GM13976 (cell line): ENCODE measurements at places on chromosomes 3 and 15.

DNA sequence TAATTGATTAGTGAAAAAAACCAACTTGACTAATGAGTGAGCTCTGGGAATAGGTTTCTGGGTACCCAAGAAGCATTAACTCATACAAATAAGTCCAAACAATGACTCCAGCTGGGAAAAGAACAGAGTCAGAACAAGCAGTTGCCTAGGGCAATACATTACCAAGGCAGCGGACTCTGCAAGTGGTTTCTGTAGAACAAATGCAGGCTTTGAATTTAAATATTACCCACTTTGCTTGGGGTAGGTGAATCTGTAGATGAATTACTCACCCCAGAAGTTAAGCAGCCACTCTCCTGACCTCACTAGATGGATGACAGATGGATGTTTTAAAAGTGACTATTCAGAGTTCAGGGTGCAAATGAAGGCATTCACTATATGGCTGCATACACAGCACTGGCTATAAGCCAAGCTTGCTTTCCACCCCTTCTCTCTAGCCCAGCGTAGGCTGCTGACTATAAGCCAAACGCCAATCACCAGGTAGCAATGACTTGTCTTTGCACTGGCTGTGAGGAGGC is 73.1 kb upstream of the BHLHE40 start:
- DNase-seq = no peak

- DNase-seq = no peak
These were observed 81.5 kb downstream of the TJP1 start for GRCh38 chr15:29740692-29741311.

DNA sequence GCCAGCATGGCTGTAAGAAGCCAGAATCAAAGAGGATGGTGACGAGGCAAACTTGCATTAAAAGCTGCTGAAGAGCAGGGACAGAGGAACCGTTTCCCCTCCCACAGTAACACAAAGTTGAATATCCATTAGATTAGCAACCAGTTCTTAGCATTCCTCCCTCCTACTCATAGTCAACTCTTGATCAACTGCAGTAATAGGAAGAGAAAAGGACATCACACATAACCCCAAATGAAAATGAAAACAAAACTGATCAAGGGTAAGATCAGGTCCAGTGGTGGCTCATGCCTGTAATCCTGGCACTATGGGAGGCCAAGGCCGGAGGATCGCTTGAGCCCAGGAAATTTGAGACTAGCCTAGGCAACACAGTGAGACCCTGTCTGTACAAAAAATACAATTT is 165.2 kb downstream of the GREM1 start:
- DNase-seq = no peak

DNA sequence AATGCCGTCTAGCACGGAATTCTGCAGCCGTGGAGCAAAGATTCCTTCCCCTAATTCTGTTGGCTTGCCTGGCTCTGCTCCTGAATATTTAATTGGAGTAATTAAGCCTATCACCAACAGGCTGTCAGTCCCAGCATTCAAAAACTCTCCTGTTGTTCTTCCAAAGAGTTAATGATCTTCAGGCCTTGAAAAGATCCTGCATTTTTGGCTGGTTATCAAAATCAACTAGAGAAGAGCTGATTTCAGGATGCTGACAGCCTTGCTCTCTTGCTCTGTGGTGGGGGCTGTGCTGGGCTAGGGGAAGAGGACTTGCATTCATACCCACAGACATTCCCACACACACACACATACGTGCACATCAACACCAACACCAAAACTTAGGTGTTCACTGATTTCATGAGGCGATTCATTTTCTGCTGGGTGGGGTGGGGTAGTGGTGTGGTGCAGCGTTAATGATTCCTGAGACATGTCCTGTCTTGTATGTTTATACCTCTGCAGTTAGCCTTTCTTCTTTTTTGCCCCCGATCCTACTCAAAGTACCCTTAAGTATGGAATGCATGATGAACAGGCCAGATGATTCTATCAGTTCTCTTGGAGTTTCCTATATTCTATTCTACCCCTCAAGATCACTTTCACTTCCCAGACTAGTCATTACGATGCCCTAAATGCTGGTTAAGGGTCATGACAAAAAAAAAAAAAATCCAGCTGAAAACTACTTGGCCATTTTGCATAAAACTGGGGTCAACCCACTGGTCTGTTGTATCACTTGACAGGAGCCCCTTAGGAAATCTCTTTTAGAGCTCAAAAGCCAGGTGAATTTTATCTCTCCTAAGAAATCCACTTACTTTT is 42.3 kb downstream of the CPN2 start:
- no peak for DNase-seq

DNA sequence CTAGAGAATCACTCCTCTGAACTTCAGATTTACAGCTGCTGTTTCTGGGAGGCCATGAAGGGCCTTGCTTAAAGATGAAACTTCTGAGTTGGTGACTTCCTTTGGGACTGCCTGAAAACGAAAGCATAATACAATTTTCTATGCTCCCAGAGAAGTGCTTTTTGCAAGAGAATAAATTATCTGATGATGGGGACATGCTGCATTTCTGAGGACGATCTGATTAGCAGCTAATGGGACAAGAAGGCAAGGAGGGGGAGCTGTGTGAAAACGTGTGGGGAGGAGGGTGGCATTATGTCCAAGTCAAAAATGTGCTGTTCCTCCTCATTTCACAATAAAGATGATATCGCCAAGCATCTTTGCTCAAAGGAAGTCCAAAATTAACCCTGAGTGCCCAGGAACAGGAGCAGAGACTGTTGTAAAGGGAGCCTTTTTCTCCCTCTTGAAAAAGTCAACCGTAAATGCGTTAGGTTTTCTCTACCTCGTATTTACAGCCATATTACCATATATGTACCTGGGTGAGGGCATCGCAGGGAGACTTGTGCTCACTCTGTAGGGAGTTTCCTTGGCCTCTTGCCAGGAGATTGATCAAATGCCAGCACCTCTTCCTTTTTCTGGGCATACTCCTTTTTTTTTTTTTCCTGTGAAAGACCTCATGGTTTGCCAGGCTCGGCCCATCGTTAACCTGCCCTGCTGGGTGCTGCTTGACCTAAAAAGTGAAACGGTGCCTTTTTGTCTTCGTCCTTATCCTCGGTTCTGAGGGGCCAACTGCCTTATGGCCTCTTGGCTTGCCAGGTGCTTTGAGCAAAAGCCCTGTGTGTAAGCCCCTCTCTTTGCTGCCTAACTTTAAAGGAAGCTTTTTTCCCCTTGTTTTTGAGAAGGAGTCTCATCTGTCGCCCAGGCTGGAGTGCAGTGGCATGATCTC is 11.5 kb downstream of the ITPR1 start:
- DNase-seq = no peak

- DNase-seq = no peak
These were observed 449.0 kb downstream of the NAALADL2 start for GRCh38 chr3:175308097-175308496.

DNA sequence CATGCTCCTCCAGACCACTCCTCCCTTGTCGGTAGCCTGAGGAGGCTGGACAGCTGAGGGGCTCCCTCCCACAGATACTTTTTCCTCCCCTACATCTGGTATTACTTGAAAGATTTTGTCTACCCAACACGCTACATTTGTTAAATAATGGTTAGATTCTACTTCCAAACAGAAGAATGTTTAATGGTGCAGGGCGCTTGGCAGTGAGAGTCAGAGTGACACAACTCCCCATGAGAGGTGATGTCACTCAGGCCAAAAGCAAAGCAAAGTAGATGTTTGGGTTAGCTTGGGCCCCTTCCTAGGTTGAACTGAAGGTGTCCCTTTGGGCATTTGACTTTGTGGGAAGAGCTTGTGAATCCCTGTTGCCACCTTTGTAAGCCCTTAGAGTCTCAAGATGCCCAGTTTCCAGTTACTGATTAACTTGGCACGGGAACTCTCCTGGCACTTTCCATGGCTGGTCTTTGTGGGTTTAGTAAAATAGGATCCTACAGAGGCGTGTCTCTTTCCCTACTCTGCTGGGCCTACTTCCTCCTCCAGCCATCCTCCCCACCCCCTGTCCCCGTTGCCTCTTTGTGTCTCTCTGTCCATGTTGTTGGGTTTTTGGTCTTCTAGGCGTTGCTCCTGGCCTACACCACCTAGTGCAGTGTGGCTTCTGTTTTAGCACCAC is 5.6 kb downstream of the LIMD1 start:
- DNase-seq = no peak

- DNase-seq = peak; percentile 32
These were observed 95.0 kb downstream of the FNDC3B start for GRCh38 chr3:172134352-172134751.

DNA sequence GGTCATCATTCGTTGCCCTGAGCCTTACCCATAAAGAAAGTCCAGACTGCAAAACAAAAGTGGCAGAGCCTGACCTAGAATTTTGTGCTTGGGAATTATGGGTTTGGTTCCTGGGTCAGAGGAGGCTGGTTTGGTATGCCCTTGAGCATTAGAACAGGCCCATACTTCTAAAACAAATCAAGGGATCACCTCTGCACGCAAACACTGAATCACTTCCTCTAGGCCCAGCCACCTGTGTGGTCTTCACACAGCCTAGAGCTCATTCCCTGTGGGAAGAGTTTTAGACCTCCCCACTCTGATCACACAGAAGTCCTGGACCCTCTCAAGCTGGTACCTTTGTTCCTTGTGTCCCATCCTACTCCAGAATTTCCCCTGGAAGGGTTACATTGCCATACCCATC is 59.4 kb downstream of the B3GNT5 start:
- DNase-seq = no peak

DNA sequence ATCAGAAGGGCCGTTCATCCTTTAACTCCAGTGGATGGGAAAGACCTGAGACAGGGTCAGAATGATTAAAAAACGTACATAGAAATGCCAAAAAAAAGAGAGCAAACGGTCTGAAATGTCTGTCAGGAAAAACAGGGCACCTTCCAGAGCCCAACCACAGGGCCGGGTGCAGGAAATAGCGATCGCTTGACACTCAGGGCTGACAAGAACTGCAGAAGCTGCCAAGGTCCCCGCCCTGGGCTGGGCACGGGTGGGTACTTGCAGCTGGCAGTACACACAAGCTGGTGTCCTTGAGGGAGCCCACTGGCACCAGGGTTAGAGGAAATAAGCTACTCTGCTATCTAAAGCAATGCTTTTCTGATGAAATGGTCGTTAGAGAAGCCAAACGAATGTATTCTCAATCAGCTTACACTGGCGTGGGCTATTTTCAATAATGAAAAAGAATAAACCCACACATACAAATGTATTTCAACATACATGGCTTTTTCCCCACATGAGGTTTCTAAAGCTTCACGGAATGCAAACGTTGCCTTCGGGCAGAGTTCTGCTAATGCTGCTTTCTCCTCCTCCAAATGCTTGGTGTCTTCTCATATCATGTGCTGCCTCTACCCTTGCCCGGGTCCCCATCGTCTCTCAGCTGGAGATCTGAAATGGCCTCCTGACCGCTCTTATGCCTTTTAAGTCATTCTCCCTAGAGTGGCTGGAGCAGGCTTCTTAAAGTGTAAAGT is 15.6 kb downstream of the FRMD4B start:
- no peak for DNase-seq

DNA sequence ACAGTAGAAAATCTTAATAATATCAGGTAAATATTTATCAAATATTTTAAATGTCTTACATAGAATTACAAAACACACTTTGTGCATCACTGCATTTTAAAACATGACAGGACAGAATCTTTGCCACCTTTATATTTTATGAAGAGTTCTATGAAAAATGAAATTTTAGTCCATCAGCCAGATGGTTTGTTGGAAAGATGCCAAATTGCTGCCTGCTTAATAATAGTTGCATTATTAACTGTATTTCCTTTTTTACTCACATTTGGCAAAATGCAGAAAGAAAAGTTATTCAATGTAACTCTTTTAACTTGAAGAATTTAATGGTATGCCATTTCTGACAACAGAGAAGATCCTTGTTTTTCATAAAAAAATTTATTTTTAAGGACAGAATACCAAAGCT is 1271.6 kb downstream of the NSUN3 start:
- no peak for DNase-seq

GRCh38 chr3:186237915-186238314 is 124.1 kb downstream of the DGKG start:
- no peak for DNase-seq

DNA sequence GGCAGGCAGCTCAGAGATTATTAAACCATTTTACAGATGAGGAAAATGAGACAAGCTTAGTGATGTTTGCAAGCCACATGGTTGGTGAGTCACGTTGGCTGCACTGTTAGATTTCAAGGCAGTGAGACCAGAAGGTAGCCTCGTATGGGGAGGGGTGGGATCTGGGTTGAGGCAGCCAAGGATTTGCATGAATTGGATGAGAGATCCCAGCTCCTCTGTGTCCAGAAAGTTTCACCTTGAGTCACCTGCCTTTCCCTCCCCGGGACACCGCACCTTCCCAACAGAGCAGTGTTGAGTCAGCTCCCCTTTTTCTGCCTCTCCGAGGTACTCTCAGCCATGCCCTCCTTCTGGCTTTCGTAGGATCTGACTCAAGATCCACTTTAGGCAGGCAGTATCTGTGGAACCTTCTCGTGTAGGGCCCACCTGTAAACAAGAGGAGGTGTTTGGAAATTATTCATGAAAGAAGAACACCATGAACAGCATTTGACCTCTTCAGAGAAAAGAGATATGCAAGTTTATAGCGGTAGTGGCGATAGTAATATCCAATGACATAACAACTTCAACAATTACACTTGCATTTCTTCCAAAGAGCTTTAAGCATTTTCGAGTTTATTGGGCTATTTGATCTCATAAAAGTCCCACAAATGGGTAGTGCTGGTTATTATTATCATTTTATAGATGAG is 46.8 kb upstream of the VPS8 start:
- DNase-seq = no peak

- no peak for DNase-seq
These were observed 4.8 kb downstream of the GASK1A start for GRCh38 chr3:42983927-42984326.

DNA sequence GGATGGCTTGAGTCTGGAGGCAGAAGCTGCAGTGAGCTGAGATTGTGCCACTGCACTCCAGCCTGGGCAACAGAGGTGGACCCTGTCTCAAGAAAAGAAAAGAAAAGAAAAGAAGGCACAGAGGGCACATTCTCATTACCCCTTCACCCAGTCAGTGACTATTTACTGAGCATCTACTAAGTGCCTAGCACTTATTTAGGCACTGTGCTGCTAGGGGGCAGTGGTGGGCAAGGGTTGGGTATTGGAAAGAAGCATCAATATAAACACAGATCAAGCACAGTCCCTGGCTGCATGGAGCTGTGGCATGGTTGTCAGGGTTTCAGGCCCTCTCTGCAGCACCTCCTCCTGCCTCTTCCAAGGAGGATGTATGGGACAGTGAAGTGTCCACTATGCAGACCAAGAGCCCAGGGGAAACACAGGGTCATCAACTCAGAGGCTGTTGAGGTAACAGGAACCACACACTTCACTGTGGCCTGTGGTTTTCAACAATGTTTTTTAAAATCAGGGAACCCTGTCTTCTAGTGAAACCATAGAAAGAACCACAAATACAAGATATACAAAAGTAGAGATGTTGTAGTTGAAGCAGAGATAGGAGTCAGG is 138.5 kb downstream of the RAB11A start:
- DNase-seq = no peak

GRCh38 chr3:4461468-4462090 is 5.5 kb downstream of the SUMF1 start:
- DNase-seq = no peak
